AML-193 (cell line): ENCODE measurements at places on chromosomes 12 and 14.

- peak; percentile 12 for DNase-seq
Observed at GRCh38 chr12:64459394-64459891, 7.5 kb downstream of the TBK1 start.

DNA sequence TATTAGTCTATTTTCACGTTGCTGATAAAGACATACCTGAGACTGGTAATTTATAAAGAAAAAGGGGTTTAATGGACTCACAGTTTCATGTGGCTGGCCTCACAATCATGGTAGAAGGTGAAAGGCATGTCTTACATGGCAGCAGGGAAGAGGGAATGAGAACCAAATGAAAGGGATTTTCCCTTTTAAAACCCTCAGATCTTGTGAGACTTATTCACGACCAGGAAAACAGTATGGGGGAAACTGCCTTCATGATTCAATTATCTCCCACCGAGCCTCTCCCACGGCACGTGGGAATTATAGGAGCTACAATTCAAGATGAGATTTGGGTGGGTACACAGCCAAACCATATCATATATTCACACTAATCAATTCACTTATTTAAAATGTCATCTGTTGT is 41.4 kb downstream of the KTN1 start:
- no peak for DNase-seq

DNA sequence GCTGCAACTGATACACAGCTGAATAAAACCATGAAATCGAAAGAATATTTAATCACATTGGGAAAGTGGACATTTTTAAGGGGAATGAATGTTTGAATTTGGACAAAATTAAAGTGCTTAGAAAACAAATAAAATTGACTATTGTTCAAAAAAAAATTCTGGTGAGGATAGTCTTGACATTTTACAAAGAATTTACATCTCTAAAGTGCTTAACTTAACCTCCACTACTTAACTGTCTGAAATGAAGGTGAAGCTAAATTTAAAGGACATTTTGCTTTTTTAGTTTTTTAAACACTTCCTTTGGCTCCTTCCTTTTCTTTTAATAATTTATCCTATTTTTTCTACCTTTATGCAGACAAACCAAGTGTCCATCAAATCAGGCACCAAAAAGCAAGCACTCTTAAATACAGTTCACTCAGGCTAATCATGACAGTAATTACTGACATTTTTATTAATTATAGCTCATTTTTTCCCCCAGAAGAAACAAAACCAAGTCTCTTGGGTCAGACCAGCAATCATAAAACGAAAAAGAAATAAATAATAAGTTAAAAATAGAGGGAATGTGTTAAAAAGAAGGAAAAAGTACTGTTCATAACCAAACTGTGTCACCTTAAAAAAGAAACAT is 5.7 kb upstream of the CCND2 start:
- DNase-seq = no peak

- DNase-seq = no peak
Observed at GRCh38 chr14:52853522-52853854, 62.1 kb upstream of the GNPNAT1 start.

DNA sequence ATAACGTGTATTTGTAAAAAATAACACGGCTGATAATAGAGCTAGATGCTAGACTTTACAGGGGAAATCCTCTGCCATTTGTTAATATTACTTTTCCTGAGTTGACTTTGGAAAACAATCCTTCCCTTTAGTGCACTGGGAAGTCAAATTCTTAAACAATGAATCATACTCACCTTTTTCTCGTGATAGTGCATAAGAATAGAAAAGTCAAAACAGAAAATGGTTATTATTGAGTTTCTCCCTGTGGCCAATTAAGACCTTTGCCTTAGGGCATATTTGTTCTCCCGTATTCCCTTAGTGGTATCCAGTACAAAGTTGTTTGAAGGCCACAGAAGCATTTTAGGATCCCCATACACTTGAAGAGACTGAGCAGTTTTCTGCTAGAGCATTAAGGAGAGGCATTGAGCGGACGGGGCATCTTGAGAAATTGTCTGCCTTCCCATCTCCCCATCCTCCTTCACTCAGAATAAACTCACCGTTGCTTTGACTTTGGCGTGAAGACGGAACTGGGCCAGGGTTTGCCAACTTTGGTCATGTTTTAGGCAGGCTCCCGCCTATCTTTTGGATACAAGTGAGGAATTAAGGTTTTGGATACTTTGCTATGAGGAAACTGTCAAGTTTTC is 171.3 kb downstream of the TMTC2 start:
- DNase-seq = no peak

DNA sequence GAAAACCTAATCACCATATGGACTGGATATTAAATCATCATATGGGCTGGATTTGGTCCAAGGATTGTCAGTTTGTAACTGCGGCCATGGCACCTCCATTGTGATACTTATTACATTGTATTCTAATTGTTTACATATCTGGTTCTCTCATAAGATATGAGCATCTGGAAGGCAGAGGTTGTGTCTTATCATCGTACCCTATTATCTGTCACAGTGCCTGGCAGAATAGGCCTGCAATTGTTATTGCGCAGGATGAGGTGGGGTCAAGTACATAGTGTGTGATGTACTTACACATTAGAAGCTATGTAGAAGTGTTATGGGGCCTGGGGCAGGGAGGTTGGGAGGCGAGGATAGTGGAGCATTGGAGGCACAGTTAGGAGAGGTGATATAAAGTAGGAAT is 4.7 kb downstream of the IFT43 start:
- DNase-seq = no peak

- DNase-seq = no peak
Observed at GRCh38 chr12:11901701-11902524, 168.8 kb upstream of the BCL2L14 start.

DNA sequence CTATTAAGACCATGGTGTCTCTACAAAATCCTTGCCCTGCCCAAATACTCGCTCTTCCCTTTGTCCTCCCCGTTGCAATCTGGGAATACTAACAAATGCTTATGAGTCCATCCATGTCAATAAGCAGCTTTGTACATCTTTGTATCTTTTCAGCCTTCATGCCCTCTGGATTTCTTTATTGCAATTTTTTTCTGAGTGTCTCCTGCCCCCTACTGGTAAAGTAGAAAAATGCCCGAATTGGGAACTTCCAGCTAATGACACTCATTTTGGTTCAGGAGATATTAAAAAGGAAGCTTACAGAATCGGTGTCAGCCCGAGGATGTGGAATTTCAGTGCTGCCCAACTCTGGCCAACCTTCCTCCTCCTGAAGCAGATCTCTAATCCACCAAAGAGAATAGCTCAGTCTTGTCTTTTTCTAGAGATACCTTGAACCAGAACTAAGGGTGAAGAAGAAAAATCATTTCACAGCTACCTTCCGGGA is 46.0 kb downstream of the SH2B3 start:
- DNase-seq = peak; percentile 69

DNA sequence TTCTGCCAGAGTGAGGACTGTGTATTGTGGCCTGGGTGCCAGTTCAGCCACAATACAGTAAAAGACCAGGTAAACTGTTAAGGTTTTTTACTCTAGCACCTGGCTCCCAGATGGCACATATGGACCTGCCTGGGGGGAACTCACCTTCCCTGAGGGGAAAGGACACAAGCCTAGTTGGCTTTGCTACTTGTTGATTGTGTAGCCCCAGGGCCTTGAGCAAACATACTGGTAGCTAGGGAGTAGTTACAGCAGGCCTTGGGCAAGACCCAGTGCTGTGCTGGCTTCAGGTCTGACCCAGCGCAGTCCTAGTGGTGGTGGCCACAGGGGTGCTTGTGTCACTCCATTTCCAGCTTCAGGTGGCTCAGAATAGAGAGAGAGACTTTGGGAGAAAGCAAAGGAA is 216.4 kb downstream of the KLHL28 start:
- no peak for DNase-seq

DNA sequence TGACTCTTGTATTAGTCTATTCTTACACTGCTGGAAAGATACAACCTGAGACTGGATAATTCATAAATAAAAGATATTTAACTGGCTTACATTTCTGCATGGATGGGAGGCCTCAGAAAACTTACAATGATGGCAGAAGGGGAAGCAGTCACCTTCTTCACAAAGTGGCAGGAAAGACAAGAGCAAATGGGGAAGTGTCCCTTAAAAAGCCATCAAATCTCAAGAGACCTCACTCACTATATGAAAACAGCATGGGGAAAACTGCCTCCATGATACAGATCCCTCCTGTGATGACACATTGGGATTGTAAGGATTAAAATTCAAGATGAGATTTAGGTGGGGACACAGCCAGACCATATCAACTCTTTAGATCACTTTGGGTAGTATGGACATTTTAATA is 83.7 kb downstream of the TMTC3 start:
- DNase-seq = no peak

DNA sequence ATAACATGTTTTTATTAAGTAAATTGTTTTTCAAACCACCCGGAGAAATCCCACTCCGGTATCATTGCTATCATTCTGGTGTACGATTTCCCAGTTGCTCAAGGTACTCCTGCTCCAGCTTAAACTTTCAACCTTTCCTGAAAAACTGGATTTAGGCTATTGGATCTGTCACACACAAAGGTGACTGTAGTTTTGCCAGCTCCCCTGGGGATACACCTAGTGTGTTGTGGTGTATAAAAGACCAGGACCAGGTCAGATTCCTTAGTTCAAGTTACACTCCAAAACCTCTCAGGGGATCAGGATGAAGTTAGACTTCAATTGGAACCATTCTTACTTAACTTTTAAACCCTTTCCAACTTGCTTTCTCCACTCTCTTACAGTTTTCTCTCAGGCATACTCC is 303.9 kb downstream of the NOVA1 start:
- DNase-seq = no peak

GRCh38 chr12:823028-823698 is 70.8 kb downstream of the WNK1 start:
- peak; percentile 43 for DNase-seq

- no peak for DNase-seq
Observed at GRCh38 chr14:103710771-103711377, 4.4 kb downstream of the XRCC3 start.

DNA sequence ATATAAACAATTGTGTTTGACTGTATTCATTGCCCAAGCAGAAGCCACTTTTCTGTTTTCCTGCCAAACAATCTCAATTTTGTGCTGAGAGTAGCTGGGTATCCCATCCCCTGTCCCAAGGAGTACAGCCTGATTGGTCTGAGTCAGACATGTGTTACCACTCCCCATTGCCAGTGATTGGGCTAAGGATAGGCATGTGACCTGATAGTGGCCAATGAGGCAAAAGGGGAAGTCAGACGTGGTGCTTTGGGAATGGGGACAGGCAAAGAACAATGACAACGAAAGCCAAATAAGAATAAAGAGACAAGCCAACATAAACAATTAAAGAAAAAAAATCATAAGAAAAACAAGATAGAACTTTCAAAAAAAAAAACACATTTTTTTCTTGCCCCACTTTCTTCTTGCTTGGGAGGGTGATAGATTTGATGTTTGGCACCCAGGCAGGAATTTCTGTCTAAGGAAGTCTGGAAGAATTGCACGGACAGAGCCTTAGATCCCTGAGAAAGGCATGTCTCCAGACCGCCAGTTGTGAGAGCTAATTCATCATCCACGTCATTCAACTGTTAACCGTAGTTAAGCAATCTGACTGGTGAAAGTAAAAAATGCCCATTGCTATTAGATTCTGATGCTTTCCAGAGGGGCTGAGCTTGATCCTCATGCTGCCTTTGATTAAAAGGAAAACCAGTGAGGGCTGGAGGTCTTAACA is 626.6 kb upstream of the TMEM132C start:
- no peak for DNase-seq

DNA sequence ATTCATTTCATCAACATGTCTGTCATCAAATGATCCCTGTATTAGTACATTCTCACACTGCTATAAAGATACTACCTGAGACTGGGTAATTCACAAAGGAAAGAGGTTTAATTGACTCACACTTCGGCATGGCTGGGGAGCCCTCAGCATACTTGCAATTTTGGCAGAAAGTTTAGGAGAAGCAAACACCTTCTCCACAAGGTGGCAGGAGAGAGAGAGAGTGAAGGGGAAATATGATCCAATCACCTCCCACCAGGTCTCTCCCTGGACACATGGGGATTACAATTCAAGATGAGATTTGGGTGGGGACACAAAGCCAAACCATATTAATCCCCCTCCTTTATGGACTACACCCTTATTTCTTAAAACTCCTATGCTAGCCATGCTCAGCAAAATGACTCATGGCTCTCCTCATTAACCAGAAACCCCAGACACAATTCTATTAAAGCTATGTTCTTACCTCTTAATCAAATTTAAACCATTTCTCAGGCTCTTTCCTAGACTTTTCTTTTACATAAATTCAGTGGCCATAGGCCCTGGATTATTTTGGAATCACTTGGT is 932.3 kb downstream of the FLRT2 start:
- peak; percentile 3 for DNase-seq

DNA sequence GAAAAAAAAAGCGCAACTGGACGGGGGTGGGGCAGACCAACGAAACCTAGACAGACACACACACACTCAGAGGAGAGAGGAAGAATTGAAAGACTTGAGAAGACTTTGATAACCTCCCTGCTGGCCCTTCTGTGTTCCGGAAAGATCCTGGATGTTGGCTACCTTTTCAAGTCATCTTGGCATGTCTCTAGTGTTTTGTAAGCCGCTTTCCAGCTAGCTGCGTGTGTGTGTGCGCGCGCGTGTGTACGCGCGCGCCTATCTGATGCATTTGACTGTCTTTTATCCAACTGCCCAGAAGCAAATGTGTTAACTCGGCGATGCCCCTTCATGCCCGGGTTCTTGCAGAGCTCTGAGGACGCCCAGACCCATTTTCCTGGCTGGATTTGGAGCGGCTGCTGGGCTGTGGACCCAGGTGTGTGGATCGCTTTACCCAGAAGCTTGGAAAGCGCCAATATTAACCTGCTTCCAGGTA is 664 bp downstream of the LRFN5 start:
- no peak for DNase-seq

DNA sequence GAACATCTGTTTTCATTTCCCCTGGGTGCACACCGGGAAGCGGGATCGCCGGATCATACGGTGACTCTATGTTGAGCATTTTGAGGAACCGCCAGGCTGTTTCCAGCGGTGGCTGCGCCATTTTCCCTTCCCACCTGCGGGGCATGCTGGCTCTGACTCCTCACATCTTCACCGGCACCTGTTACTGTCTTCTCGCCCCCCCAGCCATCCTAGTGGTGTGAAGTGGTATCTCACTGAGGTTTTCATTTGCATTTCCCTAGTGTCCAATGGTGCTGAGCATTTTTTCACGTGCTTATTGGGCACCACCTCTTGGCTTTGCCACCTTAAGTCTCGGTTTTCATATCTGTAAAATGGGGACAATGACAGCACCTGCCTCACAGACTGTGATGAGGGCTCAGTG is 44.1 kb upstream of the EML1 start:
- no peak for DNase-seq
